ENCODE measurements at places on chromosomes 3 and 15. TPM values are rescaled to one million over a fixed set of nuclear protein-coding genes. Genes with fewer than 3 reads are reported as not detected.

GRCh38 chr3:112735926-112736325, 95.0 kb upstream of the CCDC80 start:
- DNase-seq: no peak

- DNase-seq: no peak
These were observed 279.2 kb upstream of the KCNH8 start for GRCh38 chr3:18868911-18869689.

- DNase-seq: no peak
These were observed 13.4 kb downstream of the STT3B start for GRCh38 chr3:31546162-31546561.

DNA sequence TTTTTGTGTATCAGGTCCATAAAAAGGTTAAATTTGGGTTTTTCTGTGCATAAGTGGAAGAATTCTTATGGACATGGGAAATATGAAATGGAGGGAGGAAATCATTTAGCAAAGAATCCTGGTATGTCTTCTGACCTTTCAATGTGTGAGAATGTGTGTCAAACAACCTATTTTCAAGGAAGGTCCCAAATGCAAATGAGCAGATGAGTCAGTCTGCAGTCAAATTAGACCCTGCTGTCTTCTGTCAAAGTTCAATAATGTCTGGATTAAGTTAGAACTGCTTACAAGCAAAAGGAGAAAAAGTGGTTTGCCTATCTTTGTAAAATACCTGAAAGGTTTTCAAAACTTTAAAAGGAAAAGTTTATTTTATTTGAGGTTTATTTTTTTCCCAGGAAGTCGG, 15.3 kb downstream of the FBN1 start:
- no peak for DNase-seq

TSEN2 gene
- 11.4 TPM for total RNA-seq

DNA sequence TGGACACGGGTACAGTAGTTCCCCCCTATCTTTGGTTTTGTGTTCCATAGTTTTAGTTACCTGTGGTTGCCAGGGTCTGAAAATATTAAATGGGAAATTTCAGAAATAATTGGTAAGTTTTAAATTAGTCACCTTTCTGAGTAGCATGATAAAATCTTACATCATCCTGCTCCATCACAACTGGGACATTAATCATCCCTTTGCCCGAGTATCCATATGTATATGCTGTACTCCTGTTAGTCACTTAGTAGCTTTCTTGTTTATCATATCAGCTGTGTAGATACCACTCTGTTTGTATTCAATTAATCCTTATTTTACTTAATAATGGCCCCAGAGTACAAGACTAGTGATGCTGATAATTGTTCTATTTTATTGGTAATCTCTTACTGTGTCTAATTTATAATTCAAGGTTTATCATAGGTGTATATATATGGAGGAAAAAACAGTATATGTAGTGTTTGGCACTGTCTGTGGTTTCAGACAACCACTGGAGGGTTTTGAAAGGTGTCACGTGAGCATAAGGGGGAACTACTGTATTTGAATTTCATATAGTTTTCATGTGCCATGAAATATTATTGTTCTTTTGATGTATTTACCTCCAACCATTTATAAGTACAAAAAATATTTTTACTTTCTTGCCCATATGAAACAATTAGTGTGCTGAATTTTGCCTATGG, 41.4 kb downstream of the CTDSPL2 start:
- DNase-seq: no peak

GRCh38 chr3:30435861-30436331, 170.5 kb upstream of the TGFBR2 start:
- no peak for DNase-seq

- DNase-seq: no peak
These were observed 1.3 kb downstream of the BNIP2 start for GRCh38 chr15:59687836-59688235.

TMEM45A gene
- total RNA-seq: 4.6 TPM

GRCh38 chr3:184325715-184326369, 11.4 kb downstream of the EIF4G1 start:
- DNase-seq: no peak

GRCh38 chr3:148218222-148218621, 479.5 kb upstream of the AGTR1 start:
- DNase-seq: no peak

- DNase-seq: no peak
These were observed 25.1 kb downstream of the VPS39 start for GRCh38 chr15:42182961-42183360.

- DNase-seq: no peak
These were observed 102.9 kb upstream of the BFSP2 start for GRCh38 chr3:133296981-133297380.

DNA sequence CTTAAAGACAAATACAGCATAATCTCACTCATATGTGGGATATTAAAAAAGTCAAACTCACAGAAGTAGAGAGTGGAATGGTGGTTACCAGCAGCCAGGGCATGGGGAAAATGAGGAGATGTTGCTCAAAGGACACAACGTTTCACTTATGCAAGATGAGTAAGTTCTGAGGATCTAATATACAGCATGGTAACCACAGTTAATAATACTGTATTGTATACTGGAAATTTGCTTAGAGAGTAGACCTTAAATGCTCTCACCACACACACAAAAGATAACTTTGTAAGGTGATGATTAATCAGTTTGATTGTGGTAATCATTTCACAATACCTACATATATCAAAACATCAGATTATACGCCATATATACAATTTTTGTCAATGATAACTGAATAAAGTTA, 60.0 kb downstream of the MYH15 start:
- DNase-seq: no peak

DNA sequence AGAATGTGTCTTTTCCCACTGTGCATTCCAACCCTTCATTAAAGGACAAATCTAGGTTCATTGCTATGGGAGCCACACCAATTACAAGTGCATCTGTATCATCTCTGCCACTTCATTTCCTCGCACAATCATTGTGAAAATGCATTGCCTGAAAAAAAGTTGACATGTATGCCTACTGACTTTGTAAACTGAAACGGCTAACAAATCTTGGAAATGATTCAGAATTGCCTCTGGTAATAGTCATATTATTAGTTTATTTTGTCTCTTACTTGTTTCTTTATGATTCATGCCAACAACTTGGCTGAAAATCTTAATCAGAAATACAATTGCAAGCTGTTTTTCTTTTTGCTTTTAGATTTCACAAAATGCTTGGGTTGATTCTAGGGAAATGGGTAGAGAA, 497.1 kb downstream of the ZIC1 start:
- DNase-seq: no peak

PPCDC gene
- total RNA-seq: 20.2 TPM

TRH gene
- not detected for total RNA-seq

GRCh38 chr3:179769411-179770247, 116.8 kb downstream of the USP13 start:
- no peak for DNase-seq

GRCh38 chr3:186267758-186268157, 94.3 kb downstream of the DGKG start:
- no peak for DNase-seq

DNA sequence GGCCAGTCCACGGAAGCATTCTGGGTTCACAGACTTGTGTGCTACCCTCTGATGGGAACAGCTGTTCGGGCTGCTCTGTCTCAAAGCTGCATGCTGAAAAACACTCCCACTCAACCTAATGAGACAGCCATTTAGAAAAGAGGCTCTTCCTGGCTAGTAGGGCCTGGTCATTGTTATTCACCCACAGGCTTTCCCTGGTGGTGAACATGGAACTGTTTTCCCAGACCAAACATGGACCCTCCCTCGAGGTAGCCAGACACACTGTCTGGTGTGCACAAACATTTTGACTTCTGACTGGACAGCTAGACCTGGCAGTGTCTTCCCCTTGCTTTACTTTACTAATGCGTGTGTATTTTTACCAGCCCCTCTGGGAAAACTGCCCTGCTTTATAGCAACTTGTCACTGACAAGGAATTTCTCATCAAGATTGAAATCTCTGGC, 39.0 kb downstream of the MECOM start:
- no peak for DNase-seq

DNA sequence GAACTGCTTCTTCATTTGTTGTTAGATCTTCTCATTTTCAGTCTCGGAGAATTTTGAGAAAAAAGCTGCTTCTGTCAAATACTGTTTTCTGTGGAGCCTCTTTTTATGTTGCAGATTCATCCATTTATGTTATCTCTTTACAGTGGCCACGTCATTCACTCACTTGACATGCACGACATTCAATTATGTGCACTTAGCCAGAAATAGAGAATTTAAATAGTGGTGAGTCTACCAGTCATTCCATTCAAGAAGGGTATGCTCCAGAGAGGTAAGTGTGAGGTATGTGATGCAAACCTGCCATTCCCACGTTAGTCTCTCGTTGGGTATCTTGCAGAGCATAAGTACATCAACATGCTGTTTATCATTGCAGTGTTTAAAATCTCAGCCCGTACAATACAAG, 9.8 kb downstream of the ARPP19 start:
- DNase-seq: no peak

DNA sequence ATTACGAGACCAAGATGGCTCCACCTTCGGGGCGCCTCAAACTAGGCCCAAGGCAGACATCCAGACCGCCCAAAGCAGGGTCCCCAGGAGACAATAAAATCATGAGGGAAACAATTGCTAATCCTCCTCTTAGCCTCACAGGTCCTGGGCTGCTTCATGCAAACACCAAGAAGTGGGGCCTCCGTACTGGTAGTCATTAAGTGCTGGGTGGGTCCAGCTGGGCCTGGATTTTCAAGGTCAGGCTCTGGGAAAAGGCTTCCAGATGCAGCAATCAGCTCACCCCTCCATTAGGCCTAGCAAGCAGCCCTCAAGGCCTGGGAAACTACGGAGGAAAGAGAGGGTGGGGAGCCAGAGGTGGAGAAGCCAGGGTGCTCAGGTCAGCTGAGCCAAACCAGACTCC, 634 bp downstream of the FBXL22 start:
- DNase-seq: no peak

DNA sequence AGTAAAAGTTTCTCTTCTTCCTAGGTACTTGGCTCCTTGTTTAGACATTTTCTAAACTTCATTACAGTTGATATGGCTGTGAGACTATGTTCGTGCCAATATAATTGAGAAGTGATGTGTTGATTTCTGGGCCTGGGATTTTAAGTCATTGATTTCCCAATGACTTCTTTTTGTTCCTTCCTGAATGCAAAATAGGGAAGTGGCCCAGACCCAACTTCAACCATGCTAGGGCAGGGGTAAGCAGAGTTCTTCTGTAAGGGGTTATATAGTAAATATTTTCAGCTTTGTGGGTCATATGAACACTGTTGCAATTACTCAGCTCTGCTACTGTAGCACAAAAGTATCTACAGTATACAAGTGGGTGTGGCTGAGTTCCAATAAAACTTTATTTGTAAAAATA, 320.1 kb upstream of the WNT5A start:
- no peak for DNase-seq

DNA sequence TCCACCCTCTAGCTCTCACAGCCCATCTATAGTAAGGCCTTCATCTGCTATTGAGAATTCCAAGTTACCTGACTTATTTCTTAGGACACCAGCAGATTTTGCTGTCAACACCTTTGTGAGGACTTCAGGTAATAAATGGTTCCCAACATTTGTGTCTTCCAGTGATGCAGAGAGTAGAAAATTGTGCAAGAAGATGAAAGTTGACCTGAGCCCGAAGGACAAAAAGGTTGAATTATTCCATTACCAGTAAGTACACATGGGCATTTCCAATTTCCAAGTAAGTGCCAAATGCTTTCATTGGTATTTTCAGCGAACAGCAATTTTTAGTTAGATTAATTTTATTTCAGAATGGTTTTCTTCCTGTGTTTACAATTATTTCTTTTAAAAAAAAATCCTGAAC, 35.4 kb downstream of the PDIA5 start:
- DNase-seq: no peak

DNA sequence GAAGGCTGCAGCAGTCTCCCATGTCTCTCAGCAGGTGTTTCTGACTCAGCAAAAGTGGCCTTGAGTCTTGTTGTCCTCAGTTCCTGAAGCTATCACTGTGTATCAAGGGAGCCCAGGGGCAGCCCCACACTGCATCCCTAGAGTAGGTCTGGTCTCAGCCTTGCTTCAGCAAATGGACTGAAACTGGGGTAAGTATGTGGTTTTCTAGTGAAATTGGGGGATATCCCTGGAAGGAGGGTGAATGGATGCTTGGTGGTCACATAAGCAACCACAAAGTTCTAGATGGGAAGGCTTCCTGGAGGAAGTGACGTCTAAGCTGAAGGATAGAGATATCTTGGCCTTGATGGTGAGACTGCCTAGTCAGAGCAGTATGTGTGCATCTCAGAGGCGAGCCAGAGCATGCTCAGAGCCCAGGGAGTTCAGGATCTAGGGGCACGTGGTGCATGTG, 38.4 kb downstream of the TMEM158 start:
- DNase-seq: no peak

Measured in gastrocnemius medialis (tissue), 4 donors.